ENCODE measurements at places on chromosomes 7 and 10.

DNA sequence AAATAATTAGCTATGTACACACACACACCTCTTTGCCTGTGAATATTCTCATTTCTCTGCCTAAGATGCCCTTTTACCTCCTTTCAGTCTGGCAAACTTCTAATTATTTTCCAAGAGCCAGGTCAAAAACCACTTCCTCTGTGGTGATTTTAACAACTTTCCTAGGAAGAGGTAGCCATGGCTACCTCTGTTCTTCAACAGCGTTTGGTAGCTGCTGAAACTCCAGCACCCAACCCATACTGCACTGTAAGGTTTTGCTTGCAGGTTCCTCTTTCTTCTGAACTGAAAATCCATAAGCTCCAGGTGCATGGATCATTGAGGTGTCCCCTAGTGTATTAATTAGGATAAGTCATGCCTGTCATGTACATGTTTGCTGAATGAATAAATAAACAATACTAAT is 25.6 kb downstream of the NRCAM start:
- DNase-seq: no peak

DNA sequence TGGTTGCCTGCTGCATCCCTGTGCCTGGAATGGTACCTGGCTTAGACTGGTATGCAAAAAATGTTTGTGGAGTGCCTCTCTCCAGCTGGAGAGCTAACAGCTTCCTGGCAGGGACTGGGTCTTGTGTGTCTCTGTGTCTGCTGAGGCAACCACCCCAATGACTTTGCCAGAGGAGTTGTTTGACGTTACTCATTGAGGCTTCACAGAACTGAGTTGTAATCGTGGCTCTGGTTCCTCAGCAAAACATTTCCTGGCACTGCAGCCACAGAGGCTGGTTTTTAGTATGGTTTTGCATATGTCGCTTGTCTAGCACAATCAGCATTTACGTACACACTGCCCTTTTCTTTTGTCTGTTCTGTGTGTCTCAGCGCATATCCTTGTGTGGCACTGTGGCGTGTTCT is 7.5 kb downstream of the ZNF282 start:
- DNase-seq: no peak

DNA sequence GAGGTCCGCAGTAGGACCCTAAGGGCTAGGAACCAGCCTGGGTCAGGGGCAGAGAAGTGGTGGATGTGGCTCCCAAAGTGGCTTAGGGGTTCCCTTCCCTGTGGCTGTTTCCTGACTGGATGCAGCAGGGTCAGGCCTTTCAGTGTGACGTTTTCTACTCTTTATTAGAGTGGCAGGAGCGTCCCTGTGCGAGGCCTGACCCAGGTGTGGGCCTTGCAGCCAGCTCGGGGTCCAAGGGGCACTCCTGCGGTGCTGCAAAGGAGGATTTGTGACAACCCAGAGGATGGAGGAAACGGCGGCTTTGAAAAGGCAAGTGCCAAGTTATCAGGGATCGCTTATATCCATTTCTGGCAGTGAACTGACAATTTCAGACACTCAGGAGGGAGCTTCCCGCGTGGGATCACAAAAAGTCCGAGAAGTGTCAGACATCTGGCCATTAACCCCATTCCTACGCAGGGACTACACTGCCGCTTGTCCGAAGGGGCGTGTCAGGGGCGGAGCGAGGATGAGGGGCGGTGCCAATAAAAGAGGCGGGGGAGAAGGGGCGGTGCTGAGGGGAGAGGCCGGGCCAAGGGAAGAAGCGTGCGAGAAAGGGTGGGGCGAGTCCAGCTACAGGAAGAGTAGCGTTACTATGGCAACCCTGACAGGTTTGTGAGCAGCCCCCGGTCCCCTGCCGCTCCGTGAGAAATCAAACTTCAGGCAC is 98.8 kb upstream of the ZNF722 start:
- DNase-seq: no peak

- DNase-seq: no peak
These were observed 45.1 kb downstream of the DPY19L1 start for GRCh38 chr7:34991938-34992840.

DNA sequence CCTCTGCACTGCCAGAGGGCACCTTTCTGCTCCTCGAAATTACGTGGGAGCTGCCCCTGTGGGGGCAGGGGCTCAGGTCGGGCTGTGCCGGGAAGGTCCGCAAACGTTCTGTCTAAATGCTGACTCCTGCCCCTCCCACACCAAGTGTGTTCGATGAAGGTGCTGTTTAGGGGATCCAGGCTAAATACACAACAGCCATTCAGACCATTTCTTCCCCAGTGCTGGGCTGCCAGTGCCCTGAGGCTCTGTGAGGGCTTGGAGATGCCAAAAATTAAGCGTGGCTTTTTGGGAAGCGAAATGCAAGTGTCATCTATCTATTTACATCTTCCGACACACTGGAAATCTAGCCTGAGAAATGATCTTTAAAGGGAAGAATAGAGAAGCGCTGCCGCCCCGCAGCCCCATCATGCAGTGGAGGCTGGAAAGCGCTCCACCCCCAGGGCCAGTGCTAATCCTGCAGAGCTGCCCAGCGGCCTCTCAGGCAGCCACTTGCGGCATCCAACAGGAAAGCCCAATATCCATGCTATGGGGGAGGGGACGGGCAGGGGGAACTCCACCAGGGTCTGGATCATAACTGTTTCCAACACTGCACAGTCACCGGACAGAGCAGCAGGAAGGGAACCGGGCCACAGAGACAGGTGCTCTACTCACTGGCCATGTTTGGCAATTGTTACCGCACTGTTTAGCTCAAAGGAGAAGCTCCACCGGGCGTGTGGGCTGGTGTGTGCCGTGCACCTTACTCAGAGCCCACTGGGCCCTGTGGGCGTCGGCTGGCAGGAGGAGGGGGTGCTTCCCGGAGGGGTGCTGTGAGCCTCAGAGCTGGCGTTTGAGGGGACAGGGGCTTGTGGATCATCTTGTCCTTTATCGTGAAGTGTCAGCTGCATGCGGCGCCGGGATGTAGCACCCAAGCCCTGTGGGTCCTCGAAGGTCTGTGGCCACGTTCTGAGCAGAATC is 205.5 kb downstream of the DNAJB6 start:
- no peak for DNase-seq

DNA sequence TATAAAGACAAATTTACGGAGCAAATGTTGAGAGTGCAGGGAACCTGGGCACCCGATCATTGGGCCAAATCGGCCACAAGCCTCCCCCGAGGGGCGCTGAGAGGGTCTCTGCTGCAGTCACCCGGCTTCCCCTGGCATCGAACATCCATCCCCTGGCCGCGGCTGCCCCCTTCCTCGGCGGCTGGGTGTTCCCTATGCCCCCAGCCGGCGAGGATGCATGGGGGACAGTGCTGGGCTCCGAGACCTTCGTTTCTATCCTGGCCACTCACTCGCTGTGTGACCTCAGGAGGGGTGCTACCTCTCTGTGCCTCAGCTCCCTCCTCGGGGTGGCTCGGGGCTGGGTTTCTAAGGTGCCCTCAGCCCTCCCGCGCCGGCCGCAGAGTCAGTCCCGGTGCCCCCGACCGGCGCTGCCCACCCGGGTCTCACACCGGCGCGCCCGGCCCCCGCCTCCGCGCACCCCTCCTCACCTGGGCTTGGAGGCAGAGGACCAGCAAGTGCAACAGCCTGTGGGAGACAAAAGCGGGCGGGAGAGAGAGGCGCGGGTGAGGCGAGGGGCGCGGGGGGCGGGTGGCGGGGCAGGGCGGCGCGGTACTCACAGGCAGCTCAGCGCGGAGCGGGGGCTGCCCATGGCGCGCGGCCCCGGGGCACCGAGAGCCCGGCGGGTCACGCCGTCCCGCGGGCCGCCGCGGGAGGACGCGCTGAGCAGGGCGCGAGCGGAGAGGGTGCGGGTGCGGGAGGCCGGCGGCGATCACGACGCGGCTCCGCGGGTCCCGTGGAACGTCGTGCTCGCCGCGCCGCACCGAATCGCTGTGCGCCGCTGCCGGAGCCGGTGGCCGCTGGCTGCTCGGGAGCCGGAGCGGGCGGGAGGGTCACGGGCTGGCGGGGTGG is at the start of gene FGF8:
FGF8 (minus strand) TSS at position 842 of the 888 bp plus-strand sequence; CDS start at position 628, 214 bp downstream.
- DNase-seq: no peak

GRCh38 chr7:131488361-131488760 is 68.1 kb downstream of the PODXL start:
- no peak for DNase-seq

DNA sequence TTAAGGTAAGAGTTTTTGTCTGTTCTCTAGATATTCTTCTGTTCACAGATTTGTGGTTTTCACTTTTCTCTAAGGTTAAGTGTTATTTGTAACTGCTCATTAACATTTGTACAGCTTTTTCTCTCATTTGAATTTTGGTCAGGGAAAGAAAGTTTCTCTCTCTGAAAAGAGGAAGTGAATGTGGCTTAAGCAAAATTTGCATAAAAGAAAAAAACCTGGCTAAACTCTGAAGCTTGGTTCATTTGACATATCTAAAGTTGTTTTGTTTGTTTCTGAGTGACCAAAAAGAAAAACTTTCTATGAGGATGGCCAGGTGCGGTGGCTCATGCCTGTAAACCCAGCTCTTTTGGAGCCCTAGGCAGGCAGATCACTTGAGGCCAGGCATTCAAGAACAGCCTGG is 22.0 kb upstream of the SLC26A4 start:
- no peak for DNase-seq

- no peak for DNase-seq
These were observed 5.3 kb downstream of the ESYT2 start for GRCh38 chr7:158824028-158824427.

DNA sequence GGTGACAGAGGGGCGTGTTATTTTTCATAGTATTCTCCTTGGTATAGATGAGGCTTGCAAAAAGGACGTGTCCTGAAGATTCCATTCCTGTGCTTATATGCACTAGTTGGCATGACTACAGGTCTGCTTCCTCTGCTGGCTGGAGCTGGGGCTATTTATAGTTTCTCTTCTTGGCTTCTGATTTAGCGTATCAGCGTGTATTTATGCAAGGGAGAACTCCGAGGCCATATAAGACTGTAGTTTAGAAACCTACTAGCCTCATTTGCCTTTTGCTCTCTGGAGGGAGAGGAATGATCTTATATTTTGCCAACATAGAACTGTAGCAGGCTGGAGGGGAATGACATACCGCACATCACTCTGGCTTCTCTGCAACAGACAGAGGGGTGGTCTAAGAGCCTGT is 39.7 kb downstream of the CACNB2 start:
- DNase-seq: no peak

DNA sequence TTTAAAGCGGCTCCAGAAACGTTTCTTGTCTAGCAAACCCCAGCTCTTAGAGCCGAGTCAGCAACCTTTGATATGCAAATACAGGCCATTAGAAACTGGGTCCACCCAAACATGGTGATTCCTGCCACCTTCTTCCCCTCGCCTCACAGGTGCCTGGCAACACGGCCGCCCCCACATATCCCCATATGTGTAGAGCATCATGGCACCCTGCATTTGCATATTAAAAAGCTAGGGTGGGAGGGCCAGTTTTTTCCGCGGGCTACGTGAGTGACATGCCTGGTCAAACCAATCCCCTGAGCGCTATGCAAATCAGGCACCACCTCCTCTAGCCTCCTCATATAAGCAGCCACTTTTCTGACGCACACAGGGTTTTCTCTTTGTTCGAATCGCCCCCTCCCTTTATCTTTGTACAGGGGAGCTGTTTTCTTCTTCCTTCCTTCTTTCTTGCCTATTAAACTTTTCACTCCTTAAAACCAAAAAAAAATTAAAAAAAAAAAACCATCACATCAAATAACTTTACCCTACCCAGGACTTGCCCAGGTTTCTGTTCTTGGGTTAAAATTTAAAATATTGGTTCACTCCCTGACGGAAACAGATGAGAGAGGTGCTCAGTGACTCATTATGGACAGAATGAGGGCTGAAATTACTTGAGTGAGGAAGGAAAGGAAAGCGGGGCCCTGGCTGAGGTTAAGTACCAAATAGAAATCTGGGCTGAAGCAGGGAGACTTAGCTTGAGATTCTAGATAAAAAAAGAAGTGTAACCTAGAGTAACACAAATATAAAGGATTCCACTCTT is 59.8 kb downstream of the COA1 start:
- no peak for DNase-seq

DNA sequence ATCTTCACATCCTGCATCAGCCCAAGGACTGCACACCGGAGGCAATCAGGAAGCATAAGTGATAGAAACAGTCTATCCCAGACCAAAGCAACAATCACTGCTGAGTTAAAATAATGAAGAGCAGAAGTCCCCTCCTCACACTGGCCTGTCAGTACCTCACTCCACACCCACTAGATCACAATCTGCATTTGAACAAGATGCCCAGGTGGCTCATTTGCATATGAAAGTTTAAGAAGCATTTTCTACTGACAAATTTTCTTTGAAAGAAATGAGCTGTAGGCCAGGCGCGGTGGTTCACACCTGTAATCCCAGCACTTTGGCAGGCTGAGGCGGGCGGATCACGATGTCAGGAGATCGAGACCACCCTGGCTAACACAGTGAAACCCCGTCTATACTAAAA is 77.4 kb downstream of the CUL2 start:
- no peak for DNase-seq
